ENCODE measurements at places on chromosomes 6 and 20.

GRCh38 chr6:121143476-121143875 lies 190.8 kb downstream of the TBC1D32 start:
- no peak for DNase-seq

DNA sequence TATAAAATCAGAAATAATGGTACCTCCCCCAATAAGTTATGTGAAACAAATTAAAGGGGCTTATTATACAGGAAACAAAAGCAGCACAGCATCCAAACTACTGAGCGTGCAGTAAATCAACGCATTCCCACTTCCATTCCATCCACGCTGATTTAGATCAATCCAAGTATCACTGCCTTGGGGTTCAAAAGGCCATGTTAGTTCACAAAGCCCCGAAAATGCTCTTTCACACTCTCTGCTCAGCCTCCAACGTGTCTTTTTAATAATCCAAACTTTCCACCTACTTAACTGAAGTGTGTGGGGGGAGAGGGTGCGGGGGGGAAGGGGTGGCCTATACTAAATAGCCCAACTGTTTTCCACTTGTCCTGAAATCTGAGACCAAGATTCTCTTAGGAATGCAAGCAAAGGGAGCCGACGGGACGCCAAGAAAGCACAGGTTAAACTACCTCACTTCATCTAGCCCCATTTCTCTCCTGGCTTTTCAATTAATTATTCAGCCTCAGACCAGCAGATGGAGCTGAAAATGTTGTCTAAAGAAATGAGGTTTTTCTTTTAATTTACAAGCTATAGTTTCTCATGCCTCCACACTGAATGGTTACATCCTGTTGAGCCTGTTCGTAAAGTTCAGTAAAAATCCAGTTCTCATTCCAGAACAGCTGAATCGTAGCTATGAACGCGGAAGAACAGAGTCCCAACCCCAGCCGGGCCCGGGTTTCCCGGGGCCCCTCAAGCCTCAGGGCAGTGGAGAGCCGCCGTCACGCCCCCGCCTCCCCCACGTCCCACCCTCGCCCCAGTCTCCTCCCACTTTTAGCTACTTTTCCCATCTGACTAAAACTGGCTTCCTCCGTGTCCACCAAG lies 1.0 kb upstream of the NXT1 start:
- DNase-seq = no peak

DNA sequence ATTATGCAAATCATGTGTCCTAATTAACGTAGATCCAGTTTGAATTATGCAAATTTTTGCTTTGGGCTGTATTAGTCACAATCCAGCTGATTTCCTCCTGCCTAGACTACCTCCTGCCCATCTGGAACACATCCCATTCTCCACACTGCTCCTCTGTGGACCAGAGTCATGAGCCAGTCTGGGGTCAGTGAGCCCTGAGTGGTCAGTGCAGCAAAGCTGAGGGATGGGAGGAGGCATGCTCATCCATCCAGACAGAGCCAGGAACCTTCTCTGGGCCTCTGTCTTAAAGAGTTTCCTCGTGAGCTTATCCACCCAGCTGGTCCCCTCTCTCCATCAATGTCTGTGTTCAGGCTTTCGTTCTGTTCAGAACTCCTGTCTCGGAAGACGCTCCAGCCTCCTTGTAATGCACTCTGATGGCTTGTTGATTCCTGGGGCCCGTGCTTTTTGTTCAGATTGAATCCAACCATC lies 747.8 kb downstream of the PTPRT start:
- no peak for DNase-seq

GRCh38 chr6:2900821-2901644 lies 2.1 kb downstream of the SERPINB9 start:
- no peak for DNase-seq

- no peak for DNase-seq
Measured at GRCh38 chr6:138662471-138662870, 111.1 kb upstream of the CCDC28A start.

- DNase-seq = no peak
Measured at GRCh38 chr6:94902974-94903628, 674.2 kb upstream of the MANEA start.

Measured in astrocyte of the cerebellum (primary cell).